ENCODE measurements at places on chromosomes 16 and 17. TPM values are rescaled to one million over a fixed set of nuclear protein-coding genes. Genes with fewer than 3 reads are reported as not detected.

- H3K4me1 ChIP-seq, result peaks cover 20% of the 10 kb centered on the region
- DNase-seq, result peak; percentile 85
- H3K4me3 ChIP-seq, result peak overlapping the region; percentile 98
- no peaks in the 10 kb centered on the region for H3K27me3 ChIP-seq
- peaks cover 40% of the 10 kb centered on the region for H3K36me3 ChIP-seq
These were observed 803 bp downstream of the APOBR start for GRCh38 chr16:28495098-28495793.

DNA sequence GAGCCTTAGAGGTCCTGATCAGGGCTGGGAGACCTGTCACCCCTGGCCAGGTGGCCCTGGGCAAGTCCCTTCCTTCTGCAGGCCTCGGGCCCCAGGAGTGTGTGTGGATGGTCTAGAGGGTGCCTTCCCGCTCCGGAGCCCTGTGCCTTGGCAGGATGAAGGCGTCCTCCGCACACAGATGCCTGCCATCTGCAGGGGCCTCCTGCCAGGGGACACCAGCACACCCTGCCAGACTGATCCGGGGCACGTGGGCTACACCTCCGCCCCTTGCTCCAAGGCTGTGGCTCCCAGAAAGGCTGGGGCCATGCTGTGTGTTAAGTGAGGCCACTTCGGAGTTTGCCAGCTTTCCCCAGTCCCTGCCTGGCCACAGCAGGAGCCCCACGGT lies 30.7 kb downstream of the NPTX1 start:
- no peak for DNase-seq
- H3K27me3 ChIP-seq, result peaks cover 6% of the 10 kb centered on the region
- no peaks in the 10 kb centered on the region for H3K4me1 ChIP-seq

DNA sequence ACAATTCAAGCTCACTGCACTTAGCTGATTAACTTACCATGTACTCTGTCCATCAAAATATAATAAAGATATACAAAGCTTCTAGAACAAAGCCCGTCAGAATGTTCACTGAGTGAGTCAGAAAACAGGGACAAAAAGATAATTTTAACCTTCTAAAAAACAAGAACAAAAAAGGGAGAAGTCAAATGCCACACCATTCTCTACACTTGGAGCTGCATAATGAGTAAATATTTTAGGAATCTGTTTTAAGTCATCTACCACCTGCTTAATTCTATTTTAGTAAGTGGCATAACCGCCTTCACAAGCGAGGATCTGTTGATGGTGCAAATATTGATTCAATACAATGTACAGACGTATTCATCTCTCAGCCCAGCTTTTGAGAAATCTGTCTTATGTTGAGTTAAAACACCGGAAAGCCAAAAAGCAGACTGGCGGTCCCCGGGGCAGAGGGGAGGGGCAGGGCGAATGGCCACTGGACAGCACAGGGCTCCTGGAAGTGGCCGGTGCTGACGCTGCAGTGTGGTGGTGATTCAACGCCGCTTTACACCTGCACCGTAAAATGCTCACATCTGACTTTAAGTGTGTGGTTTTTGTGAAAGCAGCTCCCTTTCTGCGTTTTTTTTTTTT lies 20.1 kb downstream of the RAB40B start:
- no peaks in the 10 kb centered on the region for H3K4me1 ChIP-seq
- no peak for DNase-seq
- H3K4me3 ChIP-seq, result no peak overlapping the region
- no peaks in the 10 kb centered on the region for H3K27me3 ChIP-seq

GRCh38 chr17:50469208-50469605 lies 527 bp upstream of the CHAD start:
- peaks cover 27% of the 10 kb centered on the region for H3K27me3 ChIP-seq
- H3K36me3 ChIP-seq, result no peaks in the 10 kb centered on the region
- peak overlapping the region; percentile 57 for H3K4me3 ChIP-seq
- H3K27ac ChIP-seq, result no peak overlapping the region

DNA sequence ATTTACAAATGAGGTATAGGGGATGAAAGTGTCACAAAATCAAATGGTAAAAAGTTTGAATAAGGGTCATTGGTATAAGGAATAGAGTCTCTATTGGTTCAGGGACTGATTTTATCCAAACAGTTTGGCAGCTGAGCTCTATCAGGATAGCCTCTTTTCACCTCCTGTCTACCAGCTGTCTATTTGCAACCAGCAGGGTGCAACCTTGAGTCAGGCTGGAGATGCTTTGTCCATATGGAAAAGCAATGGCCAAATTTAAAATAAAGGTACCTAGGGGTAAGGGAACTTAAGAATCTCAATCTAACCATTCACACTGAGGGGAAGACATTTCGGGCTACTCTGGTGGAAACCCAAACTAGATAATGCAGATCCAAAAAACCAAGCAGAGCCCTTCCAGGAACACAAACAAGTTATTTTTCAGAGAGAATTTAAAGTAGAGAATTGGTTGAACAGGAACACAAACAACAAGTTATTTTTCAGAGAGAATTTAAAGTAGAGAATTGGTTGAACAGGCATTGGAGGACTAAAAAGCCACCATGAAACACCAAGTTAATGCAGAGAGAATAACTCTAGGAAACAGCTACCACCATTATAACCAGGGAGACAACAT lies 12.6 kb upstream of the CA10 start:
- no peaks in the 10 kb centered on the region for H3K36me3 ChIP-seq
- H3K4me1 ChIP-seq, result no peaks in the 10 kb centered on the region
- H3K4me3 ChIP-seq, result no peak overlapping the region
- H3K27me3 ChIP-seq, result no peaks in the 10 kb centered on the region
- no peak overlapping the region for H3K27ac ChIP-seq

- H3K4me3 ChIP-seq, result no peak overlapping the region
- peaks cover 6% of the 10 kb centered on the region for H3K36me3 ChIP-seq
- no peak for DNase-seq
- H3K27ac ChIP-seq, result no peak overlapping the region
- H3K27me3 ChIP-seq, result no peaks in the 10 kb centered on the region
- H3K4me1 ChIP-seq, result no peaks in the 10 kb centered on the region
These were observed 22.8 kb downstream of the SNTB2 start for GRCh38 chr16:69209735-69210134.

GRCh38 chr16:23564575-23565363 lies 7.2 kb downstream of the UBFD1 start:
- peaks cover 34% of the 10 kb centered on the region for H3K4me1 ChIP-seq
- DNase-seq, result peak; percentile 58

DNA sequence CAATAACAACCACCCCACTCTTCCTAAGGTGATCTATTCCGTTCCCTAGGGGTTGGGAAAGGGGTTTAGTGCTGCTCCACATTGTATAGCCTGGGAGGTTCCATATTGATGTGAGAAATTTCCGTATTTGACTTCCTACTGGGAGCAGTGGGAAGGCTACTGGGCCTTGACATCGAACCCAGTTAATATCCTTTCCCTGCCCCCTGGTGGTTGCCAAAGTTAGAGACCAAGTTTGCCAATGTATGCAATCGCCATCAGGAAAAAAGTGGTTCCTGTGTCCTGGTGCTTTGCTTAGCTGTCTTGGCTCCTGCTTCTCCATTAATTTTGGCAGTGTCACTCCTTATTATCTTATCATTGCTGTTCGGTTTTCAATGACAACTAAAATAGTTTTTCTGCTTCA lies 914.9 kb downstream of the KCNJ2 start:
- no peak overlapping the region for H3K27ac ChIP-seq
- H3K36me3 ChIP-seq, result no peaks in the 10 kb centered on the region
- H3K4me1 ChIP-seq, result no peaks in the 10 kb centered on the region
- no peak overlapping the region for H3K4me3 ChIP-seq
- no peaks in the 10 kb centered on the region for H3K27me3 ChIP-seq

DNA sequence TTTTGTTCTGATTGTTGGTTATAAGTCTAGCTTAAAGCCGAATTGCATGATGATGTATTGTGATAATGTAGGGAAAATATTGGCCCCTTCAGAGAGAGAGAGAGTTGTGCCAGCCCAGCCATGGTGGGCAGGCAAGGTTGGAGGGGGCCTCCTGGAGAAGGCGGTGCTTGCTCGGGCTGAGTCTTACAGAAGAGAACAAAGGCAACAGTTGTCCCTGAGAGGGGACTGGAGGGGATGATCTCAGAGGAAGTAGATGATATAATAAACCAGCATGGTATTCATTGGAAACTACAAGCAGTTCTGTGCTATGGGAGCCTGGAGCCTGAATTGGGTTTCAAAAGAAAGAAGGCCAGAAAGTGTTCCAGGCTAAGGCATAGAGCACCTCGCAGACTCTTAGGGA lies 173.8 kb downstream of the RPTOR start:
- H3K27ac ChIP-seq, result no peak overlapping the region
- H3K27me3 ChIP-seq, result no peaks in the 10 kb centered on the region

DNA sequence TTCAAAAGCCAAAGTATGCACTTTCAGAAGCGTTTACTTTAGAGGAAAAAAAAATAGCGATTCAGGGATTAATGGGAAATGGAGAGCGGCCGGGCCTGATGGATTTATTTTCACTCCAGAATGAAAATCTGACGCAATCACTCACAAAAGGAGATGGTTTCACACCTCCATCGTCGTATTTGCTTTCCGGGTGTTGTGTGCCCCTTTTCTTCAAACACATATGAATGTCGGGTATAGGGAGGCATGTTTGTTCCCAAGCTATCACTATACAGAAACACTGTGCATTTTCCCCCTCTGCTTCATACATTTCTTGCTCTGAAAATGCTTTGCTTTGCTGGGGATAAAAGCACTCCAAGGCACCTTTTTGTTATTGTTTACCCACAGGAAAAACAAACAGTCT lies 562.2 kb upstream of the ZFHX3 start:
- H3K27me3 ChIP-seq, result no peaks in the 10 kb centered on the region
- H3K36me3 ChIP-seq, result no peaks in the 10 kb centered on the region
- H3K4me3 ChIP-seq, result no peak overlapping the region
- no peak for DNase-seq
- H3K27ac ChIP-seq, result no peak overlapping the region

- peak overlapping the region; percentile 61 for H3K27ac ChIP-seq
- H3K4me3 ChIP-seq, result no peak overlapping the region
- H3K36me3 ChIP-seq, result no peaks in the 10 kb centered on the region
These were observed 253.9 kb upstream of the CACNG5 start for GRCh38 chr17:66580956-66581391.

The KRT27 gene
- polyA plus RNA-seq, result 0.09 TPM

The TSNAXIP1 gene
- 2.3 TPM for polyA plus RNA-seq
